Ovary (tissue), 10 donors: ENCODE measurements at places on chromosomes 5 and 9. TPM values are rescaled to one million over a fixed set of nuclear protein-coding genes. Genes with fewer than 3 reads are reported as not detected.

Gene UBAC1
- total RNA-seq: 37.5 TPM

GRCh38 chr9:126957687-126958053 is 43.1 kb downstream of the RALGPS1 start:
- H3K27me3 ChIP-seq: no peaks in the 10 kb centered on the region
- H3K27ac ChIP-seq: no peak overlapping the region
- H3K4me1 ChIP-seq: no peaks in the 10 kb centered on the region
- H3K36me3 ChIP-seq: no peaks in the 10 kb centered on the region
- no peak for DNase-seq

Gene C5orf52
- not detected for total RNA-seq

DNA sequence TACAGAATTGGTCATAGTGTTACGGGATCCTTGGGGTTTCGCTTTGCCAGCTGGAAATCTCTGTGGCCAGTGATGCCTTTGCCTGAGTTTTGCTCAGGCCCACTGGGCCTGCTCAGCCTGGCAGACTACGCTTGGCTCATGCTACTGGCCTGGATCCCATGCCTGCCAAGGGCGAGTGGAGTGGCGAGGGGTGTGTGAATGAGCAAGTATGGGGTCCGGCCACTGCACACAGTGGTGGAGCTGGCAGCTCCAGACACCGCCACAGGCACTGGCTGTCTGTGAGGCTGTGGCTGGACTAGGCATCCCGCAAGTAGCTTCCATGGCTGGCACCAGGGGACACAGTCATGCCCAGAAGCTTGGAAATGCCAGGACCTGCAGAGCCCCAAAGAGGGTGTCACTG is 240.3 kb downstream of the ARRDC3 start:
- H3K36me3 ChIP-seq: no peaks in the 10 kb centered on the region
- no peaks in the 10 kb centered on the region for H3K4me1 ChIP-seq
- no peak overlapping the region for H3K27ac ChIP-seq

DNA sequence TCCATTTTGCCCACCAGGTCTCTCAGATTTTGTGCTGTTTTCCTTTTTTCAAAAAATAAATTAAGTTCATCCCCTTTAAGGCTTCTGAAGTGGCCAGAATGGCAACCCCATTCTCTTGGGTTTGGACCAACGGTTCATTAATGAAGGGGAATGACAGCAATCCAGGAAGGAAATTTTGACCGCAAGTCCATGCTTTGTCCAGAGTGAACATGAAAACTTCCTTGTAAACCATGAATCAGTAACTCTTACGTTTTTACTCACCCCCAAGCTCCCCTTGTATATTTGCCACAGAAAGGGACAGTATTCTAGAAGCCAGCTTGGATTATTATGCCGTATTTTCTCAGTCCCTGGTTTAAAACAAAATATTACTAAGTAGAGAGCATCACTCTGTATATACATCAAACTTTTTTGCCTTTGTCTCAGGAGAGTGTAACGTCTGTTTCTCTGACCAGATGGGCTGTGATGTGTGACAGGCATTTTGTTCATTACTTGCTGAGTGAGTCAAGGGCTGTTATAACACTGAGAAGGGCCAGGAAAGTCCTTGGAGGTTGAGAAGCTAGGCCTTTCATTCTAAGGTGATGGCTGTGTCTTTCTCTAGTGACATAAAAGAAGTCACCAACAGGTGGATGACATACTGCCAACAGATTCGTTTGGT is 148.2 kb downstream of the SMARCA2 start:
- no peak overlapping the region for H3K27ac ChIP-seq
- H3K4me1 ChIP-seq: peaks cover 7% of the 10 kb centered on the region
- no peak overlapping the region for H3K4me3 ChIP-seq
- H3K36me3 ChIP-seq: no peaks in the 10 kb centered on the region
- no peak for DNase-seq

- no peaks in the 10 kb centered on the region for H3K27me3 ChIP-seq
- H3K4me1 ChIP-seq: no peaks in the 10 kb centered on the region
- H3K36me3 ChIP-seq: no peaks in the 10 kb centered on the region
- H3K27ac ChIP-seq: no peak overlapping the region
Measured at GRCh38 chr9:114684036-114684435, 2.0 kb upstream of the TEX48 start.

DNA sequence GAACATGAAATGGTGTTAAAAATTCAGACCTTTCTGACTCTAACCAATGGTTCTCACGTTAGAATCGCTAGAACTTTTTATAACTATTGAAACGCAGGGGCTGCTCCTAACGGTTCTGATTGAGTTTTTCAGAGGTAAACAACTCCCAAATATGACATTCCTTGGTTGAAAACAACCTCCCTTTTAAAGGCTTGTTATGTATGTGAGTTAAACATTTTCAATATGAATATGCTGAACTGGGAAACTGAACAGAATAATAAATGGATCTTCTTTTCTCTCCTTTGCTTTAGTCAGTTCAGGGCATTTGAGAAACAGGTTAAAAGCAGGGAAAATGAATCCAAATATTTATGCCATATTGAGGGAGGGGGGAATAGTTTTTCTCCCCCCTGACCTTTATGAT is 13.2 kb upstream of the DPYSL3 start:
- no peaks in the 10 kb centered on the region for H3K27me3 ChIP-seq
- H3K36me3 ChIP-seq: no peaks in the 10 kb centered on the region
- no peak overlapping the region for H3K4me3 ChIP-seq
- H3K27ac ChIP-seq: no peak overlapping the region
- no peak for DNase-seq
